ENCODE measurements at places on chromosomes 11 and 22.

DNA sequence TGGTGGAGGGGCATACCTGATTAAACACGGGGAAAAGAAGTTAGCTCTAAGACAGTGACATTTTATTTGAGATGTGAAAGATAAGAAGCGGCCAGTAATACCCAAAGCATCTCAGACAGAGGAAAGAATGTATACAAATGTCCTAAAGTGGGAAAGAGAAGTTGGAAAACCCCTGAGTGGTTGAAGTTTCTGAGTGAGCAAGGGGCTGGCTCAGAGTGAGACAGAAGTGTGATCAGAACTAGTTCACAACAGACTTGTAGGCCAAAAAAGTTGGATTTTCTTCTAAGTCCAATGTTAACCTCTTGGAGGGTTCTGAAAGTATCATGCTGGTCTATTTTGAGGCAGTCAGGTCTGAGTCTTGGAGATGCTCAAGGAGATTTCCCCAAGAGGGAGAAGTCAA lies 608.7 kb downstream of the SOX6 start:
- DNase-seq = no peak

GRCh38 chr11:88179141-88179540 lies 3.9 kb upstream of the RAB38 start:
- DNase-seq = peak; percentile 74

GRCh38 chr11:126601136-126601535 lies 245.7 kb downstream of the ST3GAL4 start:
- DNase-seq = no peak

DNA sequence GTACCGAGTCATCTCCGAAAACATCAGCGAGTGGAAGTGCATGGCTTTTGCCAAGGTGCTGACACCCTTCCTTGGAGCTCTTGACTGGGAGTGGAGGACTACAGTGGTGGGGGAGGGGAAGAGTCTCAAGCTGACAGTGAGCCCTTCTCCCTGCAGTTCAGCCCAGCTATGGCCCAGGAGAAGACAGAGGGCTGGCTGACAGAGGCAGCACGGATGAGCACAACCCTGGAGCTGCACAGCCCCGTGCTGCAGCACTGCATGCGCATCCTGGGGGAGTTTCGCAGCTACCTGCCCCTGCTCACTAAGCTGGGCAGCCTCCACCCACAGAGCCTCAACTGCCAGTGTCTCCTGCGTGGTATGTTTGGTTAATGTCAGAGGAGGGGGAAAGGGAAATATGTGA lies 41.4 kb downstream of the DNHD1 start:
- no peak for DNase-seq

GRCh38 chr11:41947392-41947791 lies 487.9 kb upstream of the LRRC4C start:
- DNase-seq = no peak

- peak; percentile 71 for DNase-seq
These were observed 6.7 kb upstream of the CCDC90B start for GRCh38 chr11:83292709-83293456.

GRCh38 chr22:31602259-31602952 lies 59.6 kb downstream of the PISD start:
- DNase-seq = peak; percentile 87

DNA sequence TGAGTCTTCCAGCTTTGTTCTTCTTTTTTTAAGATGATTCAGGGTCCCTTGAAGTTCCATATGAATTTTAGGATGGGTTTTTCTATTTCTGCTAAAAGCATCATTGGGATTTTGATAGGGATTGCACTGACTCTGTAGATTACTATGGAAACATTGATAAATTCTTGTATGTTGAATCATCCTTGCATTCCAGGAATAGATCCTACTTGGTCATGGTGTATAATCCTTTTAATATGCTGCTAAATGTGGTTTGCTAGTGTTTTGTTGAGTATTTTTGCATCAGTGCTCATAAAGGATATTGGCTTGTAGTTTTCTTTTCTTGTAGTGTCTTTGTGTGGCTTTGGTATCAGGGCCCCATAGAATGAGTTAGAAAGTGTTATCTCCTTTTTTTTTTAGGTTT lies 34.9 kb upstream of the PHOX2A start:
- peak; percentile 79 for DNase-seq

- no peak for DNase-seq
These were observed 1109.1 kb downstream of the JRKL start for GRCh38 chr11:97498891-97499290.

DNA sequence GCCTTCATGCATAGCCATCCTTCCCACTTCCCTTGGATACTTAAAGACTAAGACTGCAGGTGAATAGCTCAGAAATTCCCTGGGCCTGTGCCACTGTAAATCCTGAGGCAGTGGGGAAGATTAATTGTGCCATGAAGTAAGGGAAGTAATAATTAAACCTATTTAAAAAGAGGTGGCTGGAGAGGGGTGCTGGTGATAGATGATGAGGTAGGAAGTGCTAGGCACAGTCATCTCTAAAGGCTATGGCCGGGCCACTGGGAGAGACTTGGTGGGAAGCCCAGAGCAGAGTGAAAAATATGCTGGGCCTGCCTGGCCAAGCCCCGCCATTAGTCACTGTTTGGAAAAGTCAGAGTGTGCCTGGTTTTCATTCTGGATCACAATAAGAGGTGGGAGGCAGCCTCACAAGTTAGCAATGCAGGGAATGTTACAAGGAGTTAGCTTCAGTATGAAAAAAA lies 197.2 kb upstream of the PITPNB start:
- DNase-seq = peak; percentile 96

DNA sequence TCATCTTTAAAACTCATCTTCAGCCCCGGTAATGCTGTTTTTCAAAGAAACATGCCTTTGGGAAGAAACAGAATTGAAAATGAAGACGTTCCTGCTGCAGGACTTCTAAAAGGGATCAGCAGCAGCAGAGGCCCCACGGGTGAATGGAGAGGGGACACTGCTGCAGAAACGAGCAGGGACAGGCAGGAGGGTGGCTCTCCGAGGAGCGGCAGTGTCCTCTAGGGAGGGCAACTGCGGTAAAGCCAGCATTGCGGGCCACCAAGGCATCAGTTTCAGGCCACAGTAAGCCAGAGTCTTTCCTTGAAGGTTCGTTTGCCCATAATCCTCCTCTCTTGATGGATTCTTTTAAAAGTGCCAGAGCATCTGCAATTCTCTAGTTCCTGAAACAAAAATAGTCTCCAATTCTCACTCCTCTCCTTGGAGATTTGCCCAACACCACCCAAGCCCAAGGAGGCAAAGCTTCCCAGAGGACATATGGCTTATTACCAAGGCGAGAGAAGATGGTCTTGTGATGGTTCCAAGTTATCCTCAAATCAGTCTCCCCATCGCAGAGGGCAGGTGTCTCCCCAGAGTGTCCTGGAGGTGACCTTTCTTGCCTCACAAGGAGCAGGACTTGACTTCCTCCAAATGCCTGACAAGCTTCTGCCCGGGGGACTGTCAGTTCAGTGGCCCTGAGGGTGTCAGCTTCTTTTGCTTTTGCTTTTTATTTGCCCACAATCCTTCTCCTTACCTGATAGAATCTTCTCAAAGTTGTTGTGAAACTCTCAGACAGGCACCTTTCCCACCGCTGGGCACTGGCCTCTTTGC lies 341.1 kb upstream of the B3GAT1 start:
- DNase-seq = no peak

DNA sequence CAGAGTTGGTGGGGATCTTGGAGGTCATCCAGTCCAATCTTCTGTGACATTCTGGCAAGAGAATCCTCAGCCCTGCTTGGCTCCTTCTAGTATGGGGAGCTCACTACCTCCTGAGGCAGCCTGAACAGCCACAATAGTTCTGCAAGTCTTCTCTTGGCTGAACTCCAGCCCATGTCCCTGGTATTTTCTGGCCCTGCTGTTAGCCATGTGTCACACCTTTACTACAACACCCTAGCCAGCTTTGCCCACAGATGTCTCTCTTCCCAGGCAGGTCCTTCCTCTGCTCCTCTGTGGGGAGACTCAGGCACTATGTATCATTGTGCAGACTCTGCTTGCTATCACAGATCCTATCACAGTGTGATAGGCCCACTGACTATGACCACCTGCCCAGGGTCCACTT lies 297.7 kb downstream of the CTTN start:
- DNase-seq = no peak

- no peak for DNase-seq
These were observed 303.5 kb upstream of the PITPNB start for GRCh38 chr22:28222571-28222970.

DNA sequence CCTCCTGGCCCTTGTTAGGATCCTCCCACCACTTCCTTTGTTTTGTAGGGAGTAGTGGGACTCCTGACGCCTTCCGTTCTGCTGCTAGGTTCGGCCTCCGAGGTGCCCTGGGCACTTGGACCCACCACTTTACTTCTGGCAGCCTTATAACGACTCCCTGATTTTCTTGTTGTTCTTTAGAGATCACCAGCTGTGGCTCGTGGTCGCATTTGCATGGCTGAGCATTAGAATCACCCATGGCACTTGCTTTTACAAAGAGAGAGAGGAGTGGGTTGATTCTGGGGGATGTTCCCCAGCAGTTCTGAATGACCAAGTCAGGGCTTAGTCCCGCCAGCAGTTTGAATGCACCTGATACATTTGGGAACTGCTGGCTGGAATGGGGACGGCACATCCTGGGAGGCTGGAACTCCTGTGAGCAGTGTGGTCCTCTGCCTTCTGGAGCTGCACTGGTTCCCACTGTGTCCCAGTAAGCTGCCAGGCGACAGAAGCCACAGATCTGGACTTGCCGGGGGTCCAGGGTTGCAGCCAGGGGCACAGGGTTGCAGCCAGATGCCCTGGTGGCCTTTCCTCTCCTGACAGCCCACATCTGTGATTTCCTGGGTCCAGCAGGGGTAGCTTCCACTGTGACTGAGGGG lies 4.1 kb downstream of the TUB start:
- no peak for DNase-seq

- DNase-seq = no peak
These were observed 2.8 kb downstream of the EMID1 start for GRCh38 chr22:29208502-29208862.

GRCh38 chr11:111932611-111932950 lies 4.6 kb upstream of the DIXDC1 start:
- peak; percentile 30 for DNase-seq

GRCh38 chr22:48097723-48098122 lies 1335.3 kb downstream of the TBC1D22A start:
- no peak for DNase-seq

- no peak for DNase-seq
These were observed 74.6 kb downstream of the PTPRJ start for GRCh38 chr11:48054994-48055291.

- DNase-seq = no peak
These were observed 66.1 kb downstream of the ARHGAP42 start for GRCh38 chr11:100753172-100753543.

DNA sequence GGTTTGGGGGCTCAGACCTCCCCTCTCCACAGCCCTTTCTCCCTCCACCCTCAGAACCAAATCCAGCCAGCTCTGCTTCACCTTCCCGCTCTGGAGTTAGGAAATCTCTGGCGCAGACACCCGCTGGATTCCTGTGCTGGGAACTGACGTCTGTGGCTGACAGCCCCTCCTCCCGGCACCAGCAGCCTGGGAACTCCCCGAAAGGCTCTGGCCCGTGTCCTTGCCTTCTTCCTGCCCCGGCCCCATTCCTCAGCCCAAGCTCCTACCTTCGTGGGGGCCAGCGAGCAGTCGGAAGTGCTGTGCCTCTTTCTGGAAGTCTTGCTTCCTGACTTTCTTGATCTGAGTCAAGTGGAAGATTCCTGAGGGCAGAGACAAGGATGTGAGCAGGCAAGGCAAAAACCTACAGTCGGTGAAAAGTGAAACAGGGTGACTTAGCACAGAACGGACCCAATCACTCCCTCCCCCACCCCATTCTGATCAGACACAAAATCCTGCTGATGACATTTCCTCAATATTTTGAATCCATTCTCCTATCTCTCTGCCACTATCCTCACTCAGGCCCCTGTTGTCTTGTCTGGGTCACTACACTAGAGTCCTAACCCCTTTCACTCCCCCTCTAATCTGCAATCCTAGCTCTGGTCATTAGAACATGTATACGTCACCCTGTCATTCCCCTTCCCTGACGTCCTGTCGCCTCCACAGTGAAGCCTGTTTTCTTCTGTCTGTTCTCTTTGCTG lies 34.1 kb downstream of the CHRDL2 start:
- DNase-seq = peak; percentile 89

GRCh38 chr11:96315476-96315875 lies 27.5 kb downstream of the MAML2 start:
- DNase-seq = no peak

DNA sequence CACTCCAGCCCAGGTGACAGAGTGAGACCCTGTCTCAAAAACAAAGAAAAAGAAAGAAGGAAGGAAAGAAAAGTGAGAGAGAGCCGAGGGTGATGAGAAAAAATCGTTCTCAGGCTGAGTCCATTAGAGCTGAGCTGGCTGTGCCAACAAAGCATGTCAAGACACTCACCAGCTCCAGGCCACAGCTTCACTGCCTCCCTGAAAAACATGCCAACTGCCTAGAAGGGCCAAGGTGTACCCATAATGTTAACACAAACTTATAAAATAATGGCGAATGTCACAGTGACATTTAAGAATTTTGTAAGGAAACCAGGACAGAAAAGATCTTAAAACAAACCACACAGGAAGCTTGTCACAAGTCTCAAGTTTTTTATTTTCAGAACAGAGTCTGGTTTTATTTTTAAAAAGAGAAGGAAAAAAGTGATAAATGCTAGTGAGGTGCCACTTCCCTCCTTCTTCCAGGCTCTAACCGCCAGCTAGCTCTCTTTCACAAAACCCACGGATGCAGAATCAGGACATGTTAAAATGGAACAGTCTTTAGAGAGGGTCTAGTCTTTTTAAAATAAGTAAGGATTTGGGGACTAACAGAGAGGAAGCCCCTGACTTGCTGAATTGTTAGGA lies 5.1 kb downstream of the TMEM121B start:
- no peak for DNase-seq

DNA sequence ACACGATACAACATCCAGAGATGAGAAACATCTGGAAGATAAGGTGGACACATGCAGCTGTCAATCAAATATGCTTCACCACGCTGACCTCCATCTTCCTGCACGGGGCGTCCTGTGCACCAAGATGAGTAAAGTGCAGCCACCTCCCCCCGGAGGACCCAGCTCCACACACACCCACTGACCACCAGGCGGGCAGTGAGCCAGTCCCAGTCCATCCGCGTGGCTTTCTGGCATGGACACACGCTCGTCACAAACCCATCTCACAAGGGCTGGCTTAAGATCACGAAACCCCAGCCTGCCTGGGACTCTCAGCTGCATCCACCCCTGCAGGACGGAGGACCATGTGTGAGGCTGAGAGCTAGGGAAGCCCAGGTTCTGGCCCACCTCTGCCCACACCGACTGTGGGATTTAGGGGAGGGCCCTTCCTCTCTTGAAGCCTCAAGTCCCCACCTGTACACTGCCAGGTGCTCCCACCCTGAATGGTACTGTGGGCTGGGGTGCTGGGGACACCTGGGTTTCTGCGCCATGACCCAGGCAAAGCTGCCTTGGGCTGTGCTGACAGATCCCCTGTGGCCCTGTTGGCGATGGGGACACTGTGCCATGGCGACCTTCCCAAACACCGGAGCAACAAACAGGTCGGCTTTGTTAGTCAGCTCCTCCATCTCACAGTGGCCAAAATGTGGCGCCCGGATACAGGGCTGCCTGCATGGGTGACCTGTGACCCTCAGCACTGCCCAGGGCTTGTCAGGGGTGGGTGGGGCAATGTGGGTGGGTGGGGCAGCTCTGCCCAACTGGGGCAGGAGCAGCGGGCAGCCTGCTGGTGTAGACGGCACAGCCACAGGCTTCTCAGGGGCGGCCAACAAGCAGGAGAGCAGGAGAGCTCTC lies 629.0 kb downstream of the TBC1D22A start:
- DNase-seq = no peak

Measured in fibroblast of skin of right biceps (primary cell).